Activated CD8-positive, alpha-beta T cell treated with anti-CD3 and anti-CD28 coated beads for 36 hours (primary cell): ENCODE measurements at places on chromosomes 5 and 9. TPM values are rescaled to one million over a fixed set of nuclear protein-coding genes. Genes with fewer than 3 reads are reported as not detected.

MPDZ gene
- total RNA-seq: not detected

- no peaks in the 10 kb centered on the region for H3K36me3 ChIP-seq
- no peak overlapping the region for H3K27ac ChIP-seq
- no peak overlapping the region for H3K4me3 ChIP-seq
- DNase-seq: no peak
- H3K4me1 ChIP-seq: no peaks in the 10 kb centered on the region
Observed at GRCh38 chr9:106127776-106128175, 433.4 kb downstream of the TMEM38B start.

GRCh38 chr9:93676310-93677047, 100.1 kb downstream of the PHF2 start:
- no peak for DNase-seq
- H3K4me3 ChIP-seq: no peak overlapping the region

- H3K4me1 ChIP-seq: no peaks in the 10 kb centered on the region
- H3K36me3 ChIP-seq: no peaks in the 10 kb centered on the region
- no peak overlapping the region for H3K4me3 ChIP-seq
- DNase-seq: no peak
- H3K27me3 ChIP-seq: peaks cover 1% of the 10 kb centered on the region
Observed at GRCh38 chr9:96080364-96080763, 204.9 kb downstream of the ERCC6L2 start.

GRCh38 chr5:76571559-76571958, 51.6 kb downstream of the F2RL2 start:
- no peak for DNase-seq
- no peaks in the 10 kb centered on the region for H3K27me3 ChIP-seq
- H3K4me1 ChIP-seq: peaks cover 3% of the 10 kb centered on the region

DNA sequence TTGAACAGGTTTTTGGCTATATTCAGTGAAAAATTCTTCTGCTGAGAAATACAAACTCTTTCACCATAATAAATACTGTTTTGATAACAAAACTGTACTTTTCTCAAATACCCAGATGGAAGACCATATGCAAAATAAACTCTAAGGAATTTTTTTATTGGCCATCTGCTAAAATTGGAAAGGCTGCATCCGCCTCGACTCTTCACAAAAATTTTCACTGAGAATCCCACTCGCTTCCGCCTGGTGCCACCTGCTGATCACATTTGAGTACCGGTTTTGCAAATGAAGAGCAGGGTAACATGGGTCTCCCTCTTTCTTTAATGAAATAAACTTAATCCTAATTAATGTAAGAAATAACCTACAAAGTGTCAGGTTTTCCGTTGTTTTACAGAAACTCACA, 76.4 kb downstream of the TTLL11 start:
- no peaks in the 10 kb centered on the region for H3K27me3 ChIP-seq
- no peaks in the 10 kb centered on the region for H3K36me3 ChIP-seq
- DNase-seq: peak; percentile 4
- no peak overlapping the region for H3K4me3 ChIP-seq
- H3K4me1 ChIP-seq: peaks cover 6% of the 10 kb centered on the region
- no peak overlapping the region for H3K27ac ChIP-seq

FBP2 gene
- not detected for total RNA-seq

- H3K4me3 ChIP-seq: no peak overlapping the region
- no peaks in the 10 kb centered on the region for H3K4me1 ChIP-seq
- no peak overlapping the region for H3K27ac ChIP-seq
- H3K27me3 ChIP-seq: no peaks in the 10 kb centered on the region
- peaks cover 2% of the 10 kb centered on the region for H3K36me3 ChIP-seq
- no peak for DNase-seq
Observed at GRCh38 chr9:125446561-125447094, 185.0 kb downstream of the GAPVD1 start.

HCN1 gene
- total RNA-seq: not detected

GRCh38 chr5:168976311-168976970, 324.5 kb downstream of the SLIT3 start:
- no peak overlapping the region for H3K4me3 ChIP-seq
- no peaks in the 10 kb centered on the region for H3K36me3 ChIP-seq
- no peak overlapping the region for H3K27ac ChIP-seq

GRCh38 chr5:142245786-142246185, 79.0 kb downstream of the SPRY4 start:
- no peak for DNase-seq
- no peak overlapping the region for H3K27ac ChIP-seq
- no peak overlapping the region for H3K4me3 ChIP-seq
- no peaks in the 10 kb centered on the region for H3K36me3 ChIP-seq

DNA sequence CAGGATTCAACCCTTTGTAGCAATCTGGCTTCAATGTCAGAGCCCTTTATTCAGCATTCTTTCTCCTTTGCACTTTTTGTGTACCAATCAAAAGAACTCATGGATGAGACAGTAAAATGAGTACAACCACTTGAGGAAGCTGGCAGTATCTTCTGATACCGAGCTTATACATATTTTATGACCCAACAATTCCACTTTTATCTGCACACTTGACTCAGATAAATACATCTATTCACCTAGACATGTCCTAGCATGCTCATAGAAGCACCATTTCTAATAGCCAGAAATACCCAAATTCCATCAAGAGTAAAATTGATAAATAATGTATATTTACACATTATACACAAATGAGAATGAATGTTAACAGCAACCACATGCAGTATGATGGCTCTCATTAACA, 111.2 kb upstream of the PTGER4 start:
- H3K27me3 ChIP-seq: no peaks in the 10 kb centered on the region
- no peaks in the 10 kb centered on the region for H3K36me3 ChIP-seq
- no peak overlapping the region for H3K4me3 ChIP-seq

DNA sequence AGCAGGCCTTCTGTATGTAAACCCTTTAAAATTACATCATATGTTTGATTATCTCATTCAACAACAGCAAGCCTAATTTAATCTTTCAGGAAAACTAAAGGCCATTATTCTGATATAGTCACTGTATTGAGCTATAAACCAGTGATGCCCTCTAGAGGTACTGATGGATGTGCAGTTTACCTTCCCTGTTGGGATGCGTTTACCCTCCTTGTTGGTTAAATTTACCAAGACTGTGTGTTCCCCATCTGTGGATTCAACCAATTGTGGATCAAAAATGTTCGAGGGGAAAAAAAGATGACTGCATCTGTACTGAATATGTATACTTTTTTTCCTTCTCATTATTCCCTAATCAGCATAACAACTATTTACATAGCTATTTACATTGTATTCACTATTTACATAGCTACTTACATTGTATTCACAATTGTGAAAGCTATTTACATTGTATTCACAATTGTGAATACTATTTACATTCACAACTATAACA, 3.7 kb upstream of the BAAT start:
- peaks cover 67% of the 10 kb centered on the region for H3K36me3 ChIP-seq
- no peak overlapping the region for H3K27ac ChIP-seq
- H3K4me1 ChIP-seq: peaks cover 26% of the 10 kb centered on the region
- no peak for DNase-seq
